ENCODE measurements at places on chromosomes 6 and 20.

DNA sequence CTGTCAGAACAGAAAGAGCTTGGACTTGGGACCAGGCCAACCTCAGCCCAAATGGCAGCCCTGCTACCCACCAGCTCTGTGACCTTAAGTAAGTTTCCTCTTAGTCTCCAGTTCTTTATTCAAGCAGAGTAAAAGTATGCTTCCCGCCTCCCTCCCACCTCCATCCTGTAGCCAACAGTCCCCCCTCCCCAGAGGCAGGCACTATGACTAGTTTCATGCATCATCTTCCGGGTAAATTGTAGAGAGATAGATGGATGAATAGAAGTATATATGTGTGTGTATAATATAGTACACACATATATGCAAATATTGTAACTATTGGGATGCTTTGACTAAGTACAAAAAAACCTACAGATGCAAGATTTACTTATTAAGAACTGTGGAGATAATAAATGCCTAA is 39.5 kb upstream of the B4GALT5 start:
- DNase-seq: no peak

GRCh38 chr20:48667889-48668413 is 159.8 kb downstream of the PREX1 start:
- DNase-seq: no peak

GRCh38 chr20:45041464-45042337 is 59.2 kb downstream of the KCNS1 start:
- DNase-seq: no peak

GRCh38 chr20:63519668-63520503 is 679 bp upstream of the PPDPF start:
- peak; percentile 31 for DNase-seq

DNA sequence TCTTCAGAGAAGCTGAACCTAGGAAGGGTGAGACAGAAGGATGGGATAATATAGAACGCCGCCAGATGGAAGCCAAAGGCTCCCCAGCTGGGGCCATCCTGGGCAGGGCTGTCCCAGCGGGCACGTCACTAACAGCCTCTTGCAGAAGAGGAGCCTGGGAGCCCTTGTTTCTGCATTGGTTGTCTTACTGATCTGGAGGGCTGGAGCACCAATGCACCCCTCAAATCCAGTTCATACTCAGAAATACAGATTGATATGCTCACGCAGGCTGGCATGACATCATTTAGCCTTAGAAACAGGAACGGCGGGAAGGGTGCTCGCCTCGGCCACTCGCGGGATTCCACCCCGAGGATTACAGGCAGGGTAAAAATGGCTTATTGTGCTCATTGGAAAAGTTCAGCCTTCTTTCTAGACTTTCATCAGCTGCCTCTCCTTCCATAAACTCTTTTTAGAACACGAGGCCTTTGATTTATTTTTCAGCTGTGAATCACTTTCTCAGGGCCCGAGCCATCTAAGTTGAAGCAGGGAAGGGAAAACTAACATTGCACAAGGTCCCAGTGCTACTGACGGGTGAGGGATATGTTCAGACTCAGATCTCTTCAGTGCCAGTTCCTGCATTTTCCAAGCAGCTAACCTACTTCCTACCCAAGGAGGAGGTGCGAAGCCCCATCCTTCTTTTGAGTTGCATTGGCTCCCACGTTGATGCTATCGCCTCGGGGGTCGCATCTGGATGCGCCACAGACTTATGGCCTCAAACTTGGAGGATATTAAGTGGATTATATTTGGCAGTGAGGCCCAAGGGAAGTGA is 82.3 kb downstream of the GMPR start:
- no peak for DNase-seq

- DNase-seq: no peak
Measured at GRCh38 chr6:166957805-166958076, 1.4 kb upstream of the RNASET2 start.

DNA sequence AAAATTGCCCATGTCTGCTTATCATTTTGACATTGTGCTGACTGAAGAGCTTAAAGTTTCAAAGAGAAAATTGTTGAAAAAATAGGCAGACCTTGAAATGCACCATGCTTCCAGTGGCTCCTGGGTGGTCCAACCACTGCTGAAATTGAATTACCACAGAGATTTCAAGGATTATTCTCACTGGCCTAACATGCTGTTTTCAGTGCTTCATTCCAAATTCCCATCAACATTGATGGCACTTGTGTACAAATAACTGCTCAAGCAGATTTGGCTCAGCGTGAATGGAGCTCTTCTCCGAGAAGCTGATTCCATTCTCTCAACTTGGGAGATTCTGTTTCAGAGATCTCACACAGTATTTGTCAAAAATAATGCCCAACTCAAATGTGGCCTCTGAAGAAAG is 75.5 kb downstream of the LAMA4 start:
- no peak for DNase-seq
